Left renal cortex interstitium (tissue), 4 donors: ENCODE measurements at places on chromosomes 4 and X. TPM values are rescaled to one million over a fixed set of nuclear protein-coding genes. Genes with fewer than 3 reads are reported as not detected.

GRCh38 chrX:149641432-149641831 is 9.8 kb upstream of the TMEM185A start:
- DNase-seq, result no peak

DNA sequence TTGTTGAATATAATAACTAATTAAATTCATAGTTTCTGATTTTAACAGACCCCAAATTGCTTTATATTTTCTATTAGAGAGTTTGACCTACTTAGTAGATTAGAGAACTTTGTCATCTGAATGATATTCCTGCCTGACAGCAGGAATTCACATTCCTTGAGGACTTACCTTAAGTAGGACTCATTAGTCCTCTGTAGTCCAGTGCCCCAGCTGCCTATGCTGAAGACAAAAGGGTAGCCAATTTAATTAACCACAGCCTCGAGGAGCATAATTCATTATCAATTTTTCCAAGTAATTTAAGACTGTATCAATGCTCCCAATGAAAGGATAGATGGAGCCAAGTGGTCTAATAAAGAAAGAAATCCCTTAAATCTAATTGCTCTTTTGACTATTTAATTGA is 1405.0 kb upstream of the IGFBP7 start:
- DNase-seq, result no peak

DNA sequence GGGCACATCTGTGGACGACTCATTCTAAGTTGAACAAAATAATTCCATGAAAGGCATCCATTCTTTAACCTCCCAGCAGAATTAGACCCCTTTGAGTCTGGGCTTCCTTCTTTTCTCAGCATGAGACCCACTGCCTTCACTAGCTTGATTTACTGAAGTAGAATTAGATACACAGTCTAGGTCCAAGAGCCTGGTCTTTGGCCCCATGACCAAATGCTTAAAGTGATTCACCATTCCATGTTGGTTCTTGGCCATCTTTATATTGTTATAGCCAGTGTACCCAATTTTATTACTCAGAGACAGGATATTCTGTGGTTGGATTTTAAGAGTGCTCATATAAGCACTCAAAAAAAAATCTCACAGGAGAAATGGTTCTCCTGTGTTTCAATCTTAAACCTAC is 155.3 kb upstream of the GPC4 start:
- DNase-seq, result no peak

GRCh38 chr4:181682367-181683047 is 560.7 kb upstream of the TENM3 start:
- no peak for DNase-seq

GRCh38 chr4:141567326-141567915 is 69.0 kb upstream of the IL15 start:
- no peak for DNase-seq

The SCML1 gene
- polyA plus RNA-seq, result 38.0 TPM

The FMR1NB gene
- polyA plus RNA-seq, result 0.20 TPM
